ENCODE measurements at places on chromosomes 7 and 10.

- DNase-seq = no peak
Observed at GRCh38 chr10:60312818-60313588, 76.7 kb downstream of the ANK3 start.

DNA sequence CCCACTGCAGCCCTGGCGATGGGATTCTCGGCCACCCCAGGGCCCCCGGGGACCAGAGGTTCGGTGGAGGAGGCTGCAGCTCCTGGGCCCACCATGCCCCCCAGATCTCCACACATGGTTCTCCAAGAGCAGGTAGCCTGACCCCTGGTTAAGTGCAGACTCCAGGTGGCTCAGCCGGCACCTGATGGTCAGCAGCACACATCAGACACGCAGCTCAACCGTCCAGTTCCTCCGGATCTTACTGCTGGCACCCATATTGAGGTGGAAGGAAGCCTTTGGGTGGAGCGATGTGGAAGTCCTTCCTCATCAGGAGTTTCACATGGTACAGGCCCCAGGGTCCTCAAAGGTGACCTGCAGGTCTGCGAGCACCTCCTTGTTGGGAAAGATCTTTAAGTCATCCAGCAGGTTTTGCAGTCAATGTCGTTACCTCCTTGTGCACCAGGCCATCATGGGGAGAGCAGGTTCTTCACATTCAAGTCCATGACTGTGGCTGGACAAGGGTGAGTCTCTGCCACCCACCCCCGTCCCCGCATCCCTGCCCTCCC, 74.2 kb upstream of the EEPD1 start:
- no peak for DNase-seq

DNA sequence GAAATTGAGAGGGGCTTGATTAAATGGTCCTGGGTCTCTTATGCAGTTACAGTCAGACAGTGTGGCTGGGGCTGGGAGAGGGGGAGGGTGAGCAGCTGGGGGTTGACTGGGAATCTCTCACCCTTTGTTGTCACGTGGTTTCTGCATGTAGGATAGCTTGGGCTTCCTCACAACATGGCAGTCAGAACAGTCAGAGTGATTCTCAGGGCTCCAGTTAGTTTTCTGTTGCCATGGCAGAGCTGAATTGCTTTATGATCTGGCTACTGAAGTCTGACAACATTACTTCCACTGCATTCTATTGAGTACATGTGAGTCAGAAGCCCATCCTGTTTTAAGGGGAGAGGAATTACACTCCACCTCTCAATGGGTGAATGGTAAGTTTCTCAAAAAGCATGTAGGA, 102.7 kb downstream of the WDR11 start:
- DNase-seq = no peak

GRCh38 chr7:2278026-2278425, 36.0 kb downstream of the NUDT1 start:
- no peak for DNase-seq

DNA sequence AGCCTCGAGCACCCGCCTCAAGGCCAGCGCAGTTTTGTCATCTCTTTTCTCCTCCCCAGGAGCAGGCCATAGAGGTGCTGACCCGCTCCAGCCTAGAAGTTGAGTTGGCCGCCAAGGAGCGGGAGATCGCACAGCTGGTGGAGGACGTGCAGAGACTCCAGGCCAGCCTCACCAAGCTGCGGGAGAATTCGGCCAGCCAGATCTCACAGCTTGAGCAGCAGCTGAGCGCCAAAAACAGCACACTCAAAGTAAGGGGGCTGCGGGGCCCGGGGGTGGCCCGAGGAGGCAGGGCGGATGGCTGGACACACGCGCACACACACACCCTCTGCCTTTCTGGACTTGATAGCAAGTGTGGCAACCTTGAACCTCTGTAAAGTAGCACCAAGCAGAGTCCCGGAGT, 108.3 kb upstream of the SH2B2 start:
- no peak for DNase-seq

GRCh38 chr10:6171881-6172695, 30.6 kb upstream of the PFKFB3 start:
- DNase-seq = peak; percentile 22

GRCh38 chr7:144459635-144460034, 56.1 kb upstream of the NOBOX start:
- DNase-seq = no peak

- no peak for DNase-seq
Observed at GRCh38 chr7:78149787-78150186, 351.2 kb downstream of the PHTF2 start.

DNA sequence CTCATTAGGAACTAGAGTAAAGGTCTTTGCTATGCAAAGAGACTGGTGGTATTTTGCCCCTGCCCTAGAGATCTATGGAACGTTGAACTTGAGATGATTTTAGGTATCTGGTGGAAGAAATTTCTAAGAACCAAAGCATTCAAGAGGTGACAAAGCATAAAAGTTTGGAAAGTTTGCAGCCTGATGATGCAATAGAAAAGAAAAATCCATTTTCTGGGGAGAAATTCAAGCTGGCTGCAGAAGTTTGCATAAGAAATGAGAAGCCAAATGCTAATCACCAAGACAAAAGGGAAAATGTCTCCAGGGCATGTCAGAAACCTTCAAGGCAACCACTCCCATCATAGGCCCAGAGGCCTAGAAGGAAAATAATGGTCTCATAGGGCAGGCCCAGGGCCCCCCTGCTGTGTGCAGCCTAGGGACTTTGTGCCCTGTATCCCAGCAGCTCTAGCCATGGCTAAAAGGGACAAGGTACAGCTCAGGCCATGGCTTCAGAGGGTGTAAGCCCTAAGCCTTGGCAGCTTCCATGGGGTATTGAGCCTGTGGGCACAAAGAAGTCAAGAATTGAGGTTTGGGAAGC, 16.5 kb downstream of the TFPI2 start:
- DNase-seq = no peak

DNA sequence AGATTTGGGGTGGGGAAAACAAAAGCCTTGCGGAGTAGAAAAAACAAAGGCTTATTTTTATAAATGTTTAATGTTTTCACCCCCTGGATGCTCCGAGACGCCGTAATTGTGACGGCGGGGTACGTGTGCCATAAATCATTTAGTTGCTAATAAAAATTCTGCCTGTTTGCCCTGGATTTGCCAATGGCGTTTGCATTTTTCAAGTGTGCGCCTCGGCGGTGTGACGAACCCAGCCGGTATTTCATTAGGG, 2.5 kb upstream of the TNRC18 start:
- no peak for DNase-seq

DNA sequence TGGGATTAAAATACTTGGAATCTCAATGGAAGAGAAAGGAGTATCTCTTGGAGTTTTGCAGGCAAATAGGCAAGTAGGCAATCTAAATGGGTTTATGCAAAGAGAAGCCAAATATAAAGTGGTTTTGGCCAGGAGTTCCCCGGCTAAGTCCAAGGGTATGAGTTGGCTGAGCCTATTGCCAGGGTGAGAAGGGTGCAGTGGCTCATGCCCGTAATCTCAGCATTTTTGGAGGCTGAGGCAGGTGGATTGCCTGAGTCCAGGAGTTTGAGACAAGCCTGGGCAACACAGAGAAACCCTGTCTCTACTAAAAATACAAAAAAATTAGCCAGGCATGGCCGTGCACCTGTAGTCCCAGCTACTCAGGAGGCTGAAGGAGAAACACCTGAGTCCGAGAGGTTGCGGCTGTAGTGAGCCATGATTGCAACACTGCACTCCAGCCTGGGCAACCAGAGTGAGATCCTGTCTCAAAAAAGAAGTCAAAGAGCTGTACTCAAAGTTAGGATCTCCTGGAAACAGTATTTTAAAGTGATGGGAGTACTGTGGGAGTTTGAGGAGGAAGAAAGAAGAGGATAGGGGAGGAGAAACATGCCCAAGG, 130.4 kb upstream of the RAB18 start:
- DNase-seq = no peak

- no peak for DNase-seq
Observed at GRCh38 chr7:8177109-8177933, 84.6 kb downstream of the ICA1 start.

DNA sequence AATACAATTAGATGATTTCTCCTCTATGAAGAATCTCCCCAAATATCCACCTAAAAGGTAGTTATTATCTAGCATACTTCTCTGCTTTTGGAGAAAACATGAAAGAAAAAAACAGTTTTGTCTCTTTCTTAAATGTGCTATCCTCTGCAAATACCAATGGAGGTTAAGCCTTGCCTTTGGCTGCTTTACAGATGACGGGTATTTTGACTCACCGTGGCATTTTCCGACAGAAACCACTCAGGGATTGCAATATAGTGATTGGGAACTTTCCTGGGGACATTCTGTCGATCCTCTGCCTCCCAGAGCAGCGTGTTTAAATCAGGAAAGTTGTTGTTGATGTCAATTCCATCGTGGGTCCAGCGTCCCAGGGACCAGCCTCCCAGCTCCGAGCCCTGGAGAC, 100.6 kb downstream of the GPR26 start:
- DNase-seq = no peak

GRCh38 chr7:41882745-41883420, 180.0 kb upstream of the INHBA start:
- no peak for DNase-seq

DNA sequence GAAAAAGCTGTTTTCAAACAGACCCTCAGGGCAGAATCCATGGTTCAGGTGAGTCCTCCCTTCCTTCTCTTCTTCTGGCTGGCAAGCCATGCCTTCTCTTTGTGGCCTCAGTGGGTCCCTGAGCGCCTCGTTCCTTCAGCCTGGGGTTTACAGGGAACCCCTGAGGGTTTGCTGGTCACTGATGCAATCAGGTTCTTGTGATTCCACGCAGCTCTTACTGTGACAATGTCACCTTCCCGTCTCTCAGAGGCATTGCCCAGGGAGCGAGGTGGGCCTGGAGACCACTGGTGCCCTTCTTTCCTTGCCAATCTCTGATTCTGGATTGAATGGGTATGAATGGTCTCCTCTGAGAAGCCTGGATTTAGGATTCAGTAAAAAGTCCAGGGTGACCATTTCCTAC, 132.2 kb downstream of the ADARB2 start:
- DNase-seq = no peak

DNA sequence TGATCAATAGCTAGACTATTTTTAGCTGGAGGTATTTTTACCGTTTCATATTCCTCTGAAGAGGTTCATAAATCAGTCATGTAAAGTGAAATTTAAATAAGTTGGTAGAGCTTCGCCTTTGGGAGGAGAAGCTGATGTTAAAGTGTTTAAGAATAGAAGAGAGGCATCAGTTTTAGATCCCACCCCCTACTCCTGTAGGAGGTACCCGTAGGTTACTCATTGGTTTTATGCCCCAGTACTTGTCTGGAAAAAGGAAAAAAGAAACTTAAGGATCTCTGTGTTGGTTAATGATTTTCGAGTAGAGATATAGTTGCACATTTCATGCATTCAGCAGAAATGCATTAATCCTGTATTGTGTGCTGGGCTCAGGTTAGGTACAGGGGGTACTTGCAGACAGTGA, 8.7 kb downstream of the ZNF365 start:
- no peak for DNase-seq

DNA sequence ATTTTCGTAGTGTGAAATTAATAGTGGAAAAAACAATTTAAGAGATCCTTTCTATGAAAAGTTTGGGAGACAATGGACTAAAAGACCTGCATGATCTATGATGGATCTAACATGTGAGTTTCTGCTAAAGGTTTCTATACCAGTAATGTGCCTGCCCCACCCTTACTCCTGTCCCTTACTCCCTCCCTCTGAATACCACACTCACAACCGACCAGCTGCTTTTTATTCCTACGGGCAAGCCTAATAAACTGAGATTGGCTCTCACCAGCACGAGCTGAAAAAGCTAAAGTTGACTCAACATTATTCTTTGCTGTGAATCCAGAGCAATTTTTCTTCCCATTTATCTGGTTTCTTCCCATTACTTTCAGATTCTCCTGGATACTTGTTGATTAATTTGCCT, 17.8 kb upstream of the REEP3 start:
- no peak for DNase-seq

- no peak for DNase-seq
Observed at GRCh38 chr7:156166692-156167416, 354.6 kb upstream of the SHH start.

- DNase-seq = no peak
Observed at GRCh38 chr7:74479066-74479781, 25.5 kb downstream of the GTF2IRD1 start.

DNA sequence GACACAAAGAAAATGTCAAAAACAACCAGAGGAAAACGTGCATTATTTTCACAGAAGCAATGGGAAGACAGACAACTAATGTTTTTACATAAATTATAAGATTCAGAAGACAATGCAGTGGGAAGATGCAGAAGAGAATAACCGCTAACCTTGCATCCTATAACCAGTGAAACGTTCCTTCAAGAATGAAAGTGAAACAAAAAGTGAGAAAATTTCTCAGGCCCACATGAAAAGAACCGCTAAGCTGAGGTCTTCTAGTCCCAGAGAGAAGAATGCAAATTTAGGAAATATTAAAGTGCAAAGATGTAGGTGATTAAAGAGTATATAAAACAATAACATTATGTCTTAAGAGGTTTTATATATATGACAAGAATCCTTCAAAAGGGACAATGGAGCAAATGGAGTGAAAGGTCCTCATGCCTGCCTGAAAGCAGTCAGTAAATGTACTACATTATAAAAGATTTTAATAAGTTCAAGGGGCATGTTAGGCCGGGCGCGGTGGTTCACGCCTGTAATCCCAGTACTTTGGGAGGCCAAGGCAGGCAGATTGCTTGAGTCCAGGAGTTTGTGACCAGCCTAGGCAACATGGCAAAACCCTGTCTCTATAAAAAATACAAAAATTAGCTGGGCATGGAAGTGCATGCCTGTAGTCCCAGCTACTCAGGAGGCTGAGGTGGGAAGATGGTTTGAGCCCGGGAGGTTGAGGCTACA, 43.1 kb upstream of the DDC start:
- no peak for DNase-seq

DNA sequence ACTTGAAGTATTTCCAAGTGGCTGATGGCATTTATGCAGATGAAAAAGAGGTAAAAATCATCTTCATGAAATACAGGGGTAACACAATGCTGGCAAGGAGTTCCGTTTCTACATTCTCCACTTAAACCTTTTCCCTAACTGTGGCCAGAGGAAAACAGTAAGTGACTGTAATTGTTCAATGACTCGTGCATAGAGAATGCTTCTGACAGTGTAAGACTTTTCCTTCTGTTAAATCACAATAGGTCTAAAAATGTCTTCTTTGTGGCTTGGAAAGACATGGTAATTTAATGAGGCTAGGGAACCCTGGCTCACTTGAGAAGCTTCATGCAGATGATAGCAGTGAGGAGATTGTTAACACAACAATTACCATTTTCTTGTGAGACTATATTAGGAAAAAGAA, 50.3 kb upstream of the RSU1 start:
- DNase-seq = no peak

DNA sequence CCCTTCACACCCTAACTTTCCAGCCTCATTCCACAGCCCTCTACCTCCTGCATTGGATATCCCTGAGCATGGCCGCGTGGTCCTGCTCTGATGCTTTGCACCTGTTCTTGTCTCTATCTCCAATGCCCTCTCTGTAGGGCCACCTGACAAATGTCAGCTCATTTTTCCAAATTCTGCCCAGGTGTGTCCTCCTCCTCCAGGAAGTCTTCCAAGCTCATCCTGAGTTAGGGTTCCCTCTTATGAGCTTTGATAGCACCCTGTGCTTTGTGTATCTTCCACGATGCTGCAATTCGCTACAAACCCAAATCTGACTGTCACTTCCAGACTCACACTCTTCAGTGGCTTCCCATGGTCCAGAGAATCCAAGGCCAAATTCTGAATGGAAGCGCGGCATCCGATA, 14.7 kb upstream of the SLC35B4 start:
- DNase-seq = no peak

- no peak for DNase-seq
Observed at GRCh38 chr7:64869121-64869725, 33.9 kb upstream of the ZNF273 start.

All from stimulated activated CD4-positive, alpha-beta T cell treated with anti-CD3 and anti-CD28 coated beads, Interleukin-4, amount 100 ng/mL, for 1 hour (primary cell).